Activated CD8-positive, alpha-beta memory T cell treated with anti-CD3 and anti-CD28 coated beads, Interleukin-2, amount 10 ng/mL, durations not matched to agents 7 days and 5 days (primary cell): ENCODE measurements at places on chromosomes 2 and 18. TPM values are rescaled to one million over a fixed set of nuclear protein-coding genes. Genes with fewer than 3 reads are reported as not detected.
A peak's percentile ranks its signal among the peaks of the same experiment; 100 is the strongest.

The CD207 gene
- not detected for total RNA-seq

- DNase-seq, result peak; percentile 78
These were observed 3.5 kb downstream of the NDUFA10 start for GRCh38 chr2:240021488-240022104.

GRCh38 chr2:54620948-54621347, 102.5 kb upstream of the EML6 start:
- no peak for DNase-seq

- no peak for DNase-seq
These were observed 39.0 kb downstream of the IRS1 start for GRCh38 chr2:226760412-226761194.

The PRSS56 gene
- total RNA-seq, result not detected

The TMEM182 gene
- total RNA-seq, result 3.7 TPM

DNA sequence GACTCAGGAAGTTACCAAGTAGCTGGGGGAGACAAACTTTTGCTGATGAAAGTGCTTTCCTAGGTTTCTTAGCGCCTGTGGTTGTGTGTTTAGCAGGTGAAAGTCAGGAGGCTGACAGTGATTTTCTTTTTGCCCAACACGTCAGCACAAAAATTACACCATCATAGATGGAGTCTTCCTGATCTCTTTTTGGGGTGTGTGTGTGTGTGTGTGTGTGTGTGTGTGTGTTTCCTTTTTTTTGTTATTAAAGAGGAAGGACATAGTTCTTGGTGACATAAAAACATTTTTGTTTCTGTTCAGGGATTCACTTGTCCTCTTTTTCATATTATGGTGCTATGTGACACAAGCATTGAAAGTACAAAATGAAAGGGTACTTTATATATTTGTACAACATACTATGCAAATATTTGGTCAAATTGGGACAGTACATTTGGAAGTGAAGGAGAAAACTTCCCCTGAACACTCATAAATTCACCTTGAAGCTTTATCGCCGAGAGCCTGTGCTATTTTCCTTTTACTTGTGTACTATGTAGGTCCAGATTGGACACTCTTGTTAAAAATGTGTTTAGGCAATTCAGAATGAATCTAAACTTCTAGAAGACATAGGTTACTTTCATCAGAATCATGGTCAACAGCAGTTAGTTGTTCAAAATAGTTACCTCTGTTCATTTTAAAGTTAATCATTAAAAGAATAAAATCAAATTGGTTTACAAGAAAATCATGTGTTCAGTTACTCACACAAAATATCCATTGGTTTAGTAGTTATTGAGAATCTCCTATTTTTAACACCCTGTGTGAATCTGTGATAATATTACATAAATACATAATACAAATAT, 491.9 kb downstream of the IRS1 start:
- DNase-seq, result no peak

DNA sequence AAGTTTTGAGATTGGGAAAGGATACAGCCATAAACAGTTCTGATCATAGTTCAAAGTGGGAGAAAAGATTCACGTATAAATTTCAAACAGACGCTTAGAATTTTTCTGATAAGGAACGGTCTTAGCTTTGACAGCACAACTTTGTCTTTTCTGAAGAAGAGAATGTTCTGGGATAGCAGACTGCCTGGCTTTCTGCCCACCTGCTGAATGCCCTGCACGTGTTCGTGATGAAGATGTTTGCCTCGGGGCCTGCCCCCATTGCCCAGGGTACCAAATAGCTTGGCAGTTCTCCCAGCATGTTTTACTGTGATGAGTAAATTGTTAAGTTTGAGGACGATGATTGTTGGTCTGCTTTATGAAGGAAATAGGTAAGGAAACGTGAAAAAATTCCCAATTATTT, 4.6 kb downstream of the MRPL33 start:
- no peak for DNase-seq

DNA sequence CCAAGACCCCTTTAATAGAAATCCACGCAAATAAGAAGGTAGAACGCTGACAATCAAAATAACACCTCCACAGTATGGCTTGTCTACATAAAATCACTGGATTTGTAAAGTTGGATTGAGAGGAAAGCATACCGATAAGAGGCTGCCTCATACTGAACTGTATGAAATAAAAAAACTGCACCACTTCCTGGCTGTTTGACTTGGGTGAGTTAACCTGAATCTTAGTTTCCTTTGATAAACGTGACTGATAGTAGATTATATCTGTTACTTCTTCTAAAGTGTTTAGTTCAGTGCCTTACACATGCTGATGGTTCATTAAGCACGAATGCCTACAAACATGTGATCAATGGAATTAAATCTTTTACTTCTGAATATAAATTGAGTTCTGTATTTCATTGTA, 140.4 kb upstream of the RNF152 start:
- no peak for DNase-seq

DNA sequence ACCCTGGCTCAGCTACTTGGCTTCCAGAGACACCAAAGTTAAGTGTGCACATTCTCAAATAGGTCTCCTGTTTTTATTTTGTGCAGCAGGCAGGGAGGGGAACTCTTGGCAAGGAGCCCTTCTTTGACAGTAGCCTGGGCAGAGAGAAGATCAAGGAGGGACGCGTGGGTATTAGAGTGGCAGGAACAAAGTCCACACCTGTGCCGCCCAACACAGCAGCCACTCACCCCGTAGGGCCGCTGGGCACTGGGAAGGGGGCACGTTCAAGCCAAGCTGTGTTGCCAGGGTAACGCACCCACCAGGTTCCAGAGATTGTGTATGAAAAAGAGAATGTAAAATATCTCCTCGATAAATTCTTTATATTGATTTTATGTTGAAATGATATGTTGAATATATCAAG, 229.3 kb upstream of the AGAP1 start:
- no peak for DNase-seq

The WDR75 gene
- total RNA-seq, result 41.1 TPM

The TRIM54 gene
- total RNA-seq, result 0.28 TPM

The LHCGR gene
- total RNA-seq, result not detected
